Fibroblast of skin of scalp (primary cell): ENCODE measurements at places on chromosomes 5 and 9.

DNA sequence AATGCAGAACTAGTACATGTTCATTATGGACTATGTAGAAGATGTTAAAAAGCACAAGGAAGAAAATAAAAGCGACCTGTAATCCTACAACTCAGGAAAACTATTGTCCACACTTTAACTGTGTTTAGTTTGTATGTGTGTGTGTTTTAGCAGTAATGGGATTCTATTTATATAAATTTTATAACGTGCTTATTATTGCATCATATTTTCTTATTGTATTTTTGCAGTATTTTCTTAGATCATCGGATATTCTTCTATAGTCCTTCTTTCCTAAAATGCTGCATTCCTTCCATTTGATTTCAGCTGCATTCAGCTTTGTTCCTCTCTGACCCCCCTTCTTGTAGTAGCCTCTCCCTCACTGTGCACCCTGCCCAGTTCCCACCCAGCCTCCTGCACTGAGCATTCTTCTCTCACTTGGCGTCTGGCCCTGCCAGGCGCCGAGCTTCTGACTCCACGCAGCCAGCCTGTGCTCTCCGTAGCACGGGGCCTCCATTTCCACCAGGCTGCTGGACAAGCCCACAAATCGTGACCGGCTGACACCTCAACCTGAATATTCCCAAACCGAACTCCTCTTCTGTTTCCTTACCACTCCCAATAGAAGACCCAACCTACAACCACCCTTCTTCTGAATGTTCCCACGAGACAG, 39.9 kb downstream of the MVB12B start:
- no peak for DNase-seq

DNA sequence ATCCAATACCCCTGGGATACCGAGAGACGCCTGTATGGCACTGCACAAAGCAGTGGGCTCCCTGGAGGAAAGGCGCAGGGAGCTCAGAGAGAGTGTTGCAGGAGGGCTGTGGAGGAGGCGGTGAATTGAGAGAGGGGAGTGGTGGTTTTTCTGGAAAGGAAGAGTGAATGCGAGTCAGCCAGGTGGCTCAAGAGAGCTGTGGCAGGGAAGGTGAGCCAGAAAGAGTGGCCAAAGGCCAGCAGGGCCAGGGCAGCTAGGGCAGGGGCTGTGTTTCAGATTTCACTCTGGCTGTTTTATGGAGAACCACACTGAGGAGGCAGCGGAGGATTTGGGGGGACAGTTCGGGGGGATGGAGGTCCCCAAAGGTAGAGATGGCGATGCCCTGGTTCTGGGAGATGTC, 13.0 kb upstream of the DAB2IP start:
- DNase-seq, result no peak

DNA sequence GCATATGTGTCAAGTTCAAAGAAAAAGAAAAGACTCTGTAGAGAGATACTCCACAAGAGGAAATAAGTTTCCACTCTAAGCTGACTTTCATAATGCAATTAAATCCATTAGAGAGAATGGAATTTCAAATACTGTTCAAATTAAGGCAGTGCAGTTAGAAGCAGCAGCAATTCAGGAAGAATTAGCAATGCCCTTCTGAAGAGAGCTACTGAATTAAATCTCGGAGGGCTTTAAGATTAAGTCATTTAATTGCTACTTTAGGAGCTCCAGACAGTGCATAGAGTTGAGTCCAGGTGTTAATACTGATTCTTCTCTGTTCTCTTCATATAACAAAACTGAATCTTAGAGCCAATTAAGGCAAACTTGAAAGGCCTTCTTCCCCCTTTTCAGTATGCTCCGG, 8.5 kb downstream of the CDH12 start:
- DNase-seq, result no peak

GRCh38 chr9:14547245-14548060, 145.8 kb downstream of the ZDHHC21 start:
- DNase-seq, result no peak

DNA sequence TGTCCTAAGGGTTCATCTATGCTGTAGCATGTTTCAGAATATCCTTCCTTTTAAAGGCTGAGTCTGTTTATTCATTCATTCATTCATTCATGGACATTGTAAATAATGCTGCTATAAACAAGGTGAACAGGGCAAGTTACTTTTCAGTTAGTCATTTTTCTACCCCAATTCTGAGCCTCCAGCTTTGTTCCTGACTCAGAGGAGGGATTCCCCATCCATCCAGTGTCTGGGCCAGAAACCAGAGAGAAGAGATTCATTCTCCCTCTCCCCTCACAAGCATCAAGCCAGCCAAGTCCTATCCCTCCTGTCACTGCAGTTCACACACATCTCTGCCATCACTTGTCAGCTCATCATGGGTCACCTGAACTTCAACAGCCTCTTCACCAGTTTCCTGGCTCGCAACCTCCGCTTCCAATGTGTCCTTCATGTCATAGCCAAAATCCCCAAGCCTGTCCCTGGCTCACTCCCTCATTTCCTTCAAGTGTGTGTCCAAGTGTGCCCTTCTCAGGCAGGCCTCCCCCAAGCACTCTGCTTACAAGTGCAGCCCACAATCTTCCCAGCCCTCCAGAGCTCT, 203.0 kb downstream of the TTLL11 start:
- DNase-seq, result no peak

GRCh38 chr5:157263496-157264090, 2.3 kb upstream of the CYFIP2 start:
- DNase-seq, result no peak

GRCh38 chr5:59466271-59466670, 427.3 kb downstream of the PDE4D start:
- no peak for DNase-seq

DNA sequence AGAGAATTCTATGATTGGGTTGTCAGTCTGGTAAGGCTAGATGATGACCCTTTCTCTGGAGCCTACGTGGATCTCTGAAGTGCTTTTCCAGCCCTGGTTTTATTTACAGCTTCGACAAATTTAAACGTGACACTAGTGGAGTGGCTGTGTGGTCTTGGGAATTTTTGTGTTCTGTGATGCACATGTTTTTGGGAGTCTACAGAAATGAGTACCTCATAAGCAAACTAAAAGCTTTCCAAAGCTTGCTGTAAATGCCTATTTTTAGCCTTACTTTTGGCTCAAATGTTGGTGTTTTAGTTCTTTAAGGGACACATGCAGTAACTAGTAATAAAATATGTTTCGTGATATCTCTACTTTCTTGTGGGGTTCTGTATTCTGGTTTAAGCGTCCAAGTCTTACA, 3.3 kb downstream of the LARP1 start:
- DNase-seq, result no peak

- no peak for DNase-seq
Measured at GRCh38 chr5:96772111-96772510, 35.6 kb downstream of the ERAP1 start.

DNA sequence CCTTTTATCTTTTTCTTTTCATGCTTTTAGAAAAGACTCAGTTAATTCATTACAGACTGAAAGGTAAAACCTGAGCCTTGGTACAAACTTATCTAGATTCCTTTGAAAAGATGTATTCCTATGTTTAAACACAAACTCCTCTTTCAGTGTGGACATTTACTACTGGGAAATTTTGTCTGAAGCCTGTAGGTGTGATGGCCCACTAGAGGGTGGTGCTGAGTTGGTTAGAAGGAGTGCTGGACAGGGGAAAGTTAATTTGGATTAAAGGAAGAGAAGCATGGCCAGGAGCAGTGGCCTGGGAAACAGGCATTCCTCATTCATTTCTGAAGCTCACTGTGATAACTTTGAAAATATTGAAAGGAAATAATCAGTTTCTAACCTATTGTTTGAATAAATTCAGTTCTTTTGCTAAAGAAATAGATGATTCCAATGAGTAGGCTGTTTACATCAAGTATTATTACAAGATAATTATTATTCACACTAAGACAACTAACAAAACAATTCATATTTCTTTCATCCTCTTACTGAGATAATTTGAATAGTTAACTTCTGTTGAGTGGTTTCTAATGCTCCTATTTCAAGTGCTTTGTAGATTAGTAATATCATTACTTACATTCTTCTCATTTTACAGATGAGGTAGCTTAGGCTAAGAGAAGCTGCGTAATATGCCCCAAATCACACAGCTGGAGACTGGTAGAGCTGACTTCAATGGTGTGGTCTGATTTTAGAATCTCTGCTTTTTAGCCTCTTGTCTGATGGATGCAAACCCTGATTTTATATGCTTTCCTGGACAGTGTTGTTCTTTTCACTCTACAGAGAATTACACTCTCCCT, 150.9 kb downstream of the ADGRV1 start:
- peak; percentile 62 for DNase-seq

DNA sequence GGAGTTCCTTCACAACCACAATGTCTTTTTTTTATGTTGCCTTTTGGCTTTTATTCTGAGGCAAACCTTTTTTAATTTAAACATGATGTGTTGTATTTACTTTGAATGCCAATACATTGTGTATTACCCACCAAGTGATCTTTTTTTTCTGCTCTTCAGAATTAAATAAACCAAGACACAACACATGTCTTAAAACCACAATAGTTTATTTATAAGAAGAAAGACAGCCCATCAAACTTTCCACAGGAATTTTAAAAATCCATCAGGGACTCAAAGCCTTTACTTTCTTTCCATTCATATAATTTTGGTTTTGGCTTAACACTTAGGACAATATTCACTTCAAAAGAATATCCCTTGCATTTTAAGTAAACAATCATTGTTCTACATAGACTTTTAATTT, 321.8 kb upstream of the MEF2C start:
- peak; percentile 74 for DNase-seq

DNA sequence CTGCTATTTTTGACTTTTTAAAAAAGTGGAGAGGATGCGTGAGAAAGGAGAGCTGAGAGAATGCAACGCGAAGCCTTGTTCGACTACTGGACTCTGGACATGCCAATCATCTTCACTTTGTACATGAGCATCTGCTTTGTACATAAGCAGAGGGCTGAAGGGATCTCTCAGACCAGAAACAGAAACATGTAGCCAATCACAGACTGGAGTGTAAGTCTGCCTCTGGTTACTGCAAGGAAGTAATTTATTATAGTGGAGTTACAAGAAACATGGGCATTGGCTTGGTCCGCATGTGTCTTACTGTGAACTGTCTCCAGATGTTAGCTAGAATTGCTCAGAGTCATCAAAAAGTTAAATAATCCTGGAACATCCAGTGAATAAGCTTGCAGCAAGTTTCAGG, 190.0 kb upstream of the GRAMD2B start:
- DNase-seq, result peak; percentile 11

DNA sequence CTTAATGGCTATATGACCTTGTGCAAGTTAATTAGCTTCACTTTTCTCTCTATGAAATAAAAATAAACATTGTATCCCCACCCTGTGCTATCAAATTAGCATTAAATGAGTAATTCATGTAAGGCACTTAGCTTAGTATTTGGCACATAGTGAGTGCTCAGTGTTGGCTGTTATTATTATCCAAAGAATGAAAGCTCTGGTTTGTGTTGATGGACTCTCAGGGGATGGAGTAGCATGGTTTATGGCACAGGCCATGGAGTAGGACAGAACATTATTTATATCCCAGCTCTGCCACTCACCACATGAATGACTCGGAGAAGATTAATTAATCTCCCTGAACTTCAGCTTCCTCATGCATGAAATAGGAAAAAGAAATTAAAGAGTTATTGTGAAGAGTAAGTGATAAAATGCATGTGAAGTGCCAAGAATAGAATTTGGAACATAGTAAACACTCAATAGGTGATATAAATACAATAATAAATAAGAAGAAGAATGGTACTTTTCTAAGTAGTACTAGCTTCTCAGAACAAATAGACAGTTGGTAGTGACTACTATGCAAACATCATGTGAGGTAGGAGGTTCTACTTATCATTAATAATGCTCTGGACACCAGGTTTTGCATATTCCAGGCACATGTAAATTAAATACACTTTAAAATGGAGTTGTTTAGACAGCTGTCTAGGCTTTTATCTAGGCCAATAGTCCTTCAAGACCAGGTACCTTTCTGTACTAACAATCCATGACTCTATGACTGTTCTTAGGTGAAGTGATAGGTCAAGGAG, 146.4 kb downstream of the GRIA1 start:
- DNase-seq, result no peak

DNA sequence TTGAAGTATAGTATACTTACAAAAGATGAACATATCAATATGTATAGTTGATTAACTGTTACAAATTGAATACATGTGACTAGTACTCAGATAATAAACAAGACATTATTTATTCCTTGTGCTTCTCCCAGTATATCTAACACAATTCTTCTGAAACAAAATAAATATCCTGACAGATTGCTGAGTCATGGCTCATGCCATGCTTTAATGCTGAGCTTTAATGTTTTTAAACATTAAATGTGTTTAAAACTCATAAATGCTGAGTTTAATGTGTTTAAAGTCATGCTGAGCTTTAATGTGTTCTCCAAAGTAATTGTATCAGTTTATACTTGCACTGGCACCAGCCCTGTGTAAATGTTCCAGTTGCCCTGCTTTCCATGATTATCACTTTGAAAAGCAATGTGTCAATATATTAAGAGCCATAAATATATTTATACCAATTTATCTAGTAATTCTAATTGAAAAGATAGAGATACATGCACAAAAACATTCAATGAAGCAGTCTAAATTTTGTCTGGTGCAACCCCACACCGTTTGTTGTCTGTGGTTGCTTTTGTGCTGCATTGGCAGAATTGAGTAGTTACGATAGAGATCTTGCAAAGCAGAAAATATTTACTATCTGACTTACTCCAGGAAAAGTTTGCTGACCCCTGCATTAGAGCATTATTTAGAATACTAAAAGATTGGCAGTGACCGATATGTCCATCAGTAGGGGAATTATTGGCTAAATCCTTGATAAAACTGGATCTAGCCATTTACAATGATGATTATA, 15.7 kb downstream of the KIAA1958 start:
- no peak for DNase-seq

DNA sequence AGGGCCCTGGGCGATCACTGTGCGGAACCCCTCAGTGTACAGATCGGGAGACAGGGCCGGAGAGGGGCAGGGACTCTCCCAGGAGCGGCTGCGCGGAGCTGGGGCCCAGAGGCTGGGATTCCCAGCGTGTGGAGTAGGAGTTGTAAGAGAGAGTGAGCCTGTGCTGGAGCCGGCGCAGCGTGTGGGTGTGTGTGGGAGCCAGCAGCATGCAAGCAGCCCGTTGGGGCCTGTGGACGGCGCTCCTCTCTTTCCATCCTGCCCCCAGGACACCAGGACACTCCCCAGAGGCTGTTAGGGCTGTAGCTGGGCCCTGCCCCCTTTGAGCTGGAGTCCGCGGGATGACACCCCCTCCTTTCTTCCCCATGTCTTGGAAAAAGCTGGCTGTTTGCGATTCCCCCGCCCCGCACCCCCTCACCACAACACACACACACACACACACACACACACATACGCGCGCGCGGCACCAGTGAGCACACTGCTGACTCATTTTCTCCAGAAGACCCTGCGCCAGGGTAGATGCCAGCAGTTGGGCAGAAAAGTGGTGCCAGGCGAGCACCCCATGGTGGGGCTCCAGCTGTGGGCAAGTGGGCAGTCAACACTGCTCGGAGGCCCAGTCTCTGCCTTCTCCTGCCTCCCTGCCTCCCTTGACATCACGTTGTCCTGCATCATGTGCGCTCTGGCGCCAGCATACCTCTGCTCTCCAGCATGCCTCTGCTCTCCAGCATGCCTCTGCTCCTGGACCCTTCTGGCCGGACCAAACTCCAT, 1.5 kb downstream of the COL27A1 start:
- peak; percentile 90 for DNase-seq
